ENCODE measurements at places on chromosomes 4 and X.

DNA sequence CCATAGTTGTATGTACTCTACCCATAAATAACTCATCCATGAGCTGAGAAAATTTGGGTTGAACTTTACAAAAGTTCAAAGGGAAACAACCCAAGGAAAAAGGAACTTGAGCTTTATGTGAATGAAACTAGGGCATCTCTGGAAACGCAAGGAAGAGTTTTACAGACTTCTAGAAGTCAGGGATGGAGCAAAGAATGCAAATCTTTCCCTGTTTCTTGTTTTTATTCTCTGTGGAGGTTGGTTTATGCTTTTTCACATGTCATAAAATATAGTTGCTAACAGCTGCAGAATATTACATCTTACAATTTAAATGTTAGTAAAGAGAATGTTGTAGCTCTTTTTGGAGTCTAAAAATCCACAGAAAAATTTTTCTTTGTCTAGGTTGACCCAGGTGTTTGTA lies 754.1 kb downstream of the PCDH7 start:
- no peak for DNase-seq

DNA sequence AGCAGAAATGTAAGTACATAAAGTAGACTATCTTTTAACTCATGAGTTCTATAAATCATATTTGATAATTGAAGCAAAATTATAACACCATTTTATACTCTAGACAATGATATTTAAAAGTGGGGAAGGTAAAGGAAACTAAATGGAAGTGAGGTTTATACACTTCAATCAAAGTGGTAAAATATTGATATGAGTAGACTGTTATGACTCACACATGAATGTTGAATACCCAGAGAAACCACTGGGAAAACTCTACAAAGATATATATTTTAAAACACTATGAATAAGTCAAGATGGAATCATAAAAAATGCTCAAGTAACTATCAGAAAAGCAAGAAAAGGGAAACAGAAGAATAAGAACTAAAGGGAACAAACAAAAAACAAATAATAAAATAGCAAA lies 8.4 kb downstream of the VSIG1 start:
- no peak for DNase-seq

- DNase-seq = no peak
These were observed 201.9 kb upstream of the AGTR2 start for GRCh38 chrX:115968436-115969252.

- no peak for DNase-seq
These were observed 29.5 kb downstream of the MSL3 start for GRCh38 chrX:11787564-11787963.

- no peak for DNase-seq
These were observed 2.2 kb downstream of the RP2 start for GRCh38 chrX:46838974-46839480.

DNA sequence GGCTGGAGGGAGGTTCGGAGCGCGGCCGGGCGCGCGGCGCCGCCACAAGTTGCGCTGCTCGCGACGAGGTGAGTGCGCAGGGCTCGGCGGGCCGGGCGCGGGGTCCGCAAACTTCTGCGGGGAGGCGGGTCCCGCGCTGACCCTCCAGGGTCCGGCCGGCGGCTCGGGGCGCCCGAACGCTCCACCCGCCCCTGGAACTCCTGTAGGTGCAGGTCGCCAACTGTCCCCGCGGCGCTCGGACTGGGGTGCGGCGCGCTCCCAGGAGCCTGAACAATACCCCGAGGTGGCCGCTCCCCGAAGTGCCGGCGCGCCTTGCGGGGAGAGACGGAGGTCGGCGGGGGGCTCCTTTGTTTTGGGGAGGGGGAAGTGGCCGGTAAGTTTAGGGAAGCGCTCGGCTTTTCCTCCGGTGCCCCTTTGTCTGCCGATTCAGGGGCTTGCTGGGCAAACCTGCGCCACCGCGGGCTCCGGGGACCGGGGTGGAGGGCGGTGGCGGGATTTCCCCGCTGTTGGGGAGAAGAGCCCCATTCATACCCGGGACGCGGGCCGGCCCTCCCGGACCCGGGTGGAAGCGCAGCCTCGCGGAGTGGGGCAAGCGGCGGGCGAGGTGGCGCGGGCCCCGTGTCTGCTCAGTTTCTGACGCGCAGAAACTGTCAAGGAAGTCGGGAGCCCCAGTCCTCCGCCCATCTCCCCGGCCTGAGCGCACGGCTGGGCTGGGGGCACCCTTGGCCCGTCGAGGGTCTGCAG lies 694 bp downstream of the TBL1X start:
- no peak for DNase-seq

GRCh38 chrX:23509256-23509655 lies 158.0 kb upstream of the PRDX4 start:
- no peak for DNase-seq

GRCh38 chr4:10984815-10985214 lies 300.2 kb upstream of the CLNK start:
- no peak for DNase-seq

DNA sequence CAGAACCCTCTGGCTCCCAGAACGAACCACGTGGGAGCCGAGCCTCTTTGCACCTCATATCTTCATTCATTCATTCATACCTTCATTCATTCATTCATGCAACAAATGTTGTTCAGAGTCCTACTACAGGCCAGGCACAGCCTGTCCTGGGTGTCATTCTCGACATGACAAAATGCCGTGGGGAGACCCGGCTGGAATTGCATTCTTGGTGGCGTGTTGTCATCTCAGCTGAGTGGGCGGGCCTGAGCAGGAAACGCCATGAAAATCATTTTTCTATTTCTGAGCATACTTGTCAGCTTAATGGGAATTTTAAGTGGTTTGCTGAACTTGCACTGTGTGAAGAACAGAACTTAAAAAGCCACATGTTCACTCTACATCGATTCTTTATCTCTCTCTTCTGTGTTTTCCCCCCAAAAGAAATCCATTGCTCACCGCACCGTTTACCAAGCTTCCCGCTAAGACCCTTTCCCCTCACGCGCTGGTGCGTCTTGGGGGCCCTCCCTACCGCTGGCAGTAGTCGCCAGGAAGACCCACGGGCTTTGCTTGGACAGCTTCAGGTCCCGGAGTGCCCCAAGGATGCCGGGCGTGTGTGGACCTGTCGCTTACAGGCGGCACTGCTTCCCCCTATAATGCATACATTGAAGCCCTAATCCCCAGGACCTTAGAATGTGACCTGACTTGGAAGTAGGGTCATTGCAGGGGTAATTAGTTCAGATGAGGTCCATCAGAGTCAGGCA lies 41.6 kb upstream of the HMX1 start:
- DNase-seq = no peak
